ENCODE measurements at places on chromosomes 7 and 10. TPM values are rescaled to one million over a fixed set of nuclear protein-coding genes. Genes with fewer than 3 reads are reported as not detected.

The SPDYE8 gene
- total RNA-seq: not detected

The RBP4 gene
- total RNA-seq: 0.36 TPM

The RBP3 gene
- total RNA-seq: not detected

The CNPY1 gene
- not detected for total RNA-seq

The VTI1A gene
- total RNA-seq: 33.5 TPM

The CREB5 gene
- 25.4 TPM for total RNA-seq

The GRK5 gene
- total RNA-seq: 6.8 TPM

The TMEM178B gene
- 3.9 TPM for total RNA-seq

The GPR37 gene
- total RNA-seq: 9.8 TPM

- peak; percentile 15 for DNase-seq
Measured at GRCh38 chr7:3106361-3106826, 62.7 kb upstream of the CARD11 start.

DNA sequence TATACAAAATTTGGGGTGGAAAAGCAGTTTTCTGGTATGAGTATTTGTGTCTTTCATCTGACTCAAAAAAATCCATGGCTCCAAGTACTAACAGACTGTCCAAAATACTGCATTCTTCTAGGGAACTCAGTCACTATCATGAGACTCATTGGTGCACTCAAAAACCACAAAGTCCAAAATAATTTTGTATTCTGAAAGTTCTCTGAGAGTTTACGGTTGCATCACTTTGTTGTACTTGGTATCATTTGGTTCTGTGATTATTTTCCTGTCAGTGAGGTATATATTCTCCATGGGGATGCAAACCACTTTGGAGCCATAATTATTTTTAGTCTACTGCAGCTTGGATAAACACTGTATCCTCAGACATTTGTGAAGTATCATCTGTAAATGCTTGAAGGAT lies 28.0 kb upstream of the CABCOCO1 start:
- peak; percentile 79 for DNase-seq

GRCh38 chr7:151245360-151246101 lies 3.0 kb downstream of the SMARCD3 start:
- DNase-seq: no peak

- no peak for DNase-seq
Measured at GRCh38 chr10:113474752-113475151, 78.1 kb upstream of the HABP2 start.

DNA sequence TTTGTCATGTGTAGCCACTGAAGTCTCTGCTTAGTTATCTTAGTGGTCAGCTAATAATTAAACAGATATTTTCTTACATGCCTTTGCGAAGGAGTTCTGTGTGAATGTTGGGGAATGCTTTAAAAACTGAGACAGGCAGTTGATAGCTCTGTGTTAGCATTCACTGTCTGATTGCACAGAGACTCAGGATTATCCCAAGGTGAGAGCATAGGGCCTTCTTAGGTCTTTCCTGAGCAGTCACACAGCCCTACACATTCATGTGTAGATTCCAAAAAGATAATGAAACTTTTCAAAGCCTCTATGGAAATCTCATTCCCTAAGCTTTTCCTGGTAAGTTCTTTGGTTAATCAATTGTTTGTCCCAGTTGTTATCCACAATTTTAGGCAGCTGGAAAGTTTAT lies 67.7 kb downstream of the CASD1 start:
- no peak for DNase-seq

DNA sequence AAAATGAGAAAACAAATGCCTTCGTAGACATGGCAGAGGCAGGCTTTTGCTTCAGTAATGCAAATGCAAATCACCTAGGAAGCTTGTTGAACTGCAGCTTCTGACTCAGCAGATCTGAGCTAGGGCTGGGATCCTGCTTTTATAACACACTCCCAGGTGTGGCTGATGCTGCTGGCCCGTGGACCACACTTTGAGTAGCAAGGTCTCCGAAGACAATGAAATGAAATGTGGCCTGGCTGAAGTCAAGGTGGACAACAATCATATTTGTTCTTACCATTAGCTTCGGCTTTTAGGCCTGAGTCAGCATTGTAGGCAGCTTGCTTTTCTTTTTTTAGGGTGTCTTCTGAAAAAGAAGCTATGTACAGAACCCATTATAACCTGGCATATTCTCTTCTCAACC lies 26.3 kb downstream of the COL17A1 start:
- DNase-seq: no peak

DNA sequence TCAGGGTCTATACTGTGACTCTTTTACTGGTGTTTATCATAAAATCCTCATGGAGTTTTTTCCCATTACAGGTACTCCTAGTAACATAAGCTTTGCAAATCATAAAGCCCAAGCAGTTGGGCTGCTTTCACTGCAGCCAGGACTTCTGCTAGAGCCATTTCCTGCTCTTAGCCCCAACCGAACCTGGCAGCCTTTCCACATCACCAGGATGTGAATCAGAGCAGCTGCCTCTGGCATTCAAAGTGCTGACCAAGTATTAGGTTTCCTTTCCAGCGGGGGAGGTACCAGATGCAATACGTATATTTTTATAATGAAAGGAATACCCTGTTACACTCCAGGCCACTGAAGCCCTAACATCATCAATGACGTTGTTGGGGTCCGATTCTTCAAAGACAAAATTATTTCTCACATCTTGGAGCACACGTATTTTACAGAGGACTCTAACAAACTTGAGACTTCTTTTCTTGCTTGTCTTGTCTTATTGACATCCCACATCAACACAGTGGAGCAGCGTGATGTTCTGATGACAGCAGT lies 3.6 kb upstream of the HTR5A start:
- DNase-seq: peak; percentile 52

DNA sequence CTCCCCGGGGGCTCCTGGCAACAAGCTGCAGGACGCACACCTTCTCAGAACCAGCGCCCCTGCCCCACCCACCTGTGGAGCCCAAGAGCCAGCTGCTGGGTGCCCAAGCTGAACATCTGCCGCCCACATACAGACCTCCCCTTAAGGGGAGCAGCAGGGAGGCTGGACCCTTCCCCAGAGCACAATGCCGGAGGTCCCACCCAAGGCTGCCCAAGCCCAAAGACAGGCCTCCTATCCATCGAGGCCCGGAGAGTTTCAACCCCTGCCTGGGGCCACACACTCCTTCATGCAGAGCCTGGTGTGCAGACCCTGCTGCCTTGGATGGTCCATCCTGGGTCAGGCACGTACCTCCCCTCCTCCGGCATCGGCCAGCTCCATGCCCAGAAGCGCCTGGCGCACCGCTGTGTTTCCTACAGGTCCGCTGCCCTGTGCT lies 48.7 kb downstream of the VIPR2 start:
- DNase-seq: no peak

- DNase-seq: no peak
Measured at GRCh38 chr10:76456197-76456596, 1024.8 kb downstream of the LRMDA start.

GRCh38 chr10:124700293-124701037 lies 43.7 kb downstream of the FAM53B start:
- no peak for DNase-seq

GRCh38 chr10:80173466-80173865 lies 31.9 kb downstream of the ANXA11 start:
- no peak for DNase-seq

- DNase-seq: no peak
Measured at GRCh38 chr10:128956149-128956548, 510.9 kb upstream of the MGMT start.

GRCh38 chr7:95472581-95473161 lies 13.1 kb upstream of the ASB4 start:
- DNase-seq: peak; percentile 63

DNA sequence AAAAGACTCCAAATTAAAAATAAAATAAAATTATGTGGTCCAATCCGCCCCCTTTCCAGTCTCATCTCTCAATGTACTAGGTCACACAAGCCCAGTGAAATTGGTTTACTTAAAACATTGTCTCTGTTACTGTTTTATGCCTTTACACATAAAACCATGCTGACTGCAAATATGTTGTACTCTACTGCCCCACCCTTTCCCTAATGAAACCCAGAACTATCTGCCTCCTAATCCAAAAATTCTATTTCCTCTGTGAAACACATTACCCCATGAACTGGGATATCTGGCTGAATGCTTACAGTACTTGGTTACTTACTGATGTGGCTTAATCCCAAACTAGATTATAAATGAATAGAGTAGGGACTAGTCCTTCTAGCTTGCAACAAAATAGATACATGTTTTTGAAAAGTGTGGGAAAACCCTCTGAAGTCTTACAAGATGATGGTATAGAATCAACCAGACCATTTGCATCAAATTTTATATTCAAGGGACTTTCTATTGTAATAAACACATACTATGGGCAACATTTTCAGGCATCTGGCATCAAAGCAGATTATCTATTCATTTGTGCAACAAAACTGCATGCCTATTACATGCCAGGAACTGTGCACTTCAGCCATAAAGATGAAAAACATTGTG lies 10.0 kb upstream of the KMT2E start:
- no peak for DNase-seq

GRCh38 chr10:47018026-47018735 lies 107.0 kb downstream of the PTPN20 start:
- DNase-seq: no peak

DNA sequence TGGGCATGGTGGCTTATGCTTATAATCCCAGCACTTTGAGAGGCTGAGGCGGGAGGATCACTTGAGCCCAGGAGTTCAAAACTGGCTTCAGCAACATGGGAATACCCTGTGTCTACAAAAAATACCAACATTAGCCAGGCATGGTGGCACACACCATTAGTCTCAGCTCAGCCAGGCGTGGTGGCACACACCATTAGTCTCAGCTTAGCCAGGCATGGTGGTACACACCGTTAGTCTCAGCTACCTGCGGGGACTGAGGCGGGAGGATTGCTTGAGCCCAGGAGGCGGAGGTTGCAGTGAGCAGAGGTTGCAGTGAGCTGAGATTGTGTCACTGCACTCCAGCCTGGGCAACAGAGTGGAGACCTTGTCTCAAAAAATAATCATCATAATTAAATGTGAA lies 9.0 kb downstream of the LRRC27 start:
- no peak for DNase-seq

DNA sequence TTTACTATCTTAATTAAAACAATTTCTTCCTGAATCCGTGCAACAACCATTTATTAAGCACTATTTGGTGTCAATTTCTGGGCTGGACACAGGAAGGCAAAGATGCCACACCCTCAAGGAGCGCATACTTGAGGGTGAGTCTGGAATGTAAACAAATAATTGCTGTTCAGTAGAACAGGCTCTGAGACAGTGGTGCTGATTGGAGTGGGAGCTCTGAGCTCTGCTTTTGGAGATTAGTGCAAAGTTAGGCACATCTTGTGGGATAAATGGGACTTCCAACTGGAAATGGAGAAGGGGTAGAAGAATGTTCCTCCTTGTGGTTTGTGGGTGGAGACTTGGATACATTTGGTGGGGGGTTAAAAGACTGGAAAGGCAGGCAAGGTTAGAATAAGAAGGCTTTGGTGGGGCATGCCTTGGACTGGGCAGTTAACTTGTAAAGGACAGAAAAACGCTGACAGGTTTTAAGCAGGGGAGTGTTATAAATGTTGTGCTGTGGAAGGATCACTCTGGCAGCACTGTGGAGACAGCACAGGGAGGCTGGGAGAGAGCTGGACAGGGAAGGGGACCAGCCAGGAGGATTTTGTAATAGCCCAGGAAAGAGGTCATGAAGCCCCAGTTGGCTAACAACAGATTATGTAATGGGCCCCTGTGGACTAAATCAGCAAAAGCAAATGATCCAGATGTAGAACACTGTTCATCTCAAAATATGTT lies 80.7 kb downstream of the ZNF365 start:
- DNase-seq: peak; percentile 91

DNA sequence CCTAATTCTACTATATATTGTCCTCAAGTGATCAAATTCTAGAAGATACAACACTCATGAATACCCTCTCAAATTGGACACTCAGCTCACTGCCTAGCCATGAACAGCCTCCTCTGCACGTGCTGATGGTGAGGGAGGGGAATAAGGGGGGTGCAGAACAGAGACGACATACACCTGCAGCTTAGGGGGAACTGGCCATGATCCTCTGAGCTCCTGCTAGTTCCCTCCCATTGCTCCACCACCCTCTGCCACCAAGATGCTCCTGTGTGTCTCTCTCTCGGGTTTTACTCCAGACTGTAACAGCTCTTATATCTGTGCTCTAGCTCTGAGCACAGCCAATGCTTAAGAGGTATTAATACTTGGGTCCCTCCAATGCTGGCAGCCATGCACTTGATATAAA lies 70.7 kb downstream of the VOPP1 start:
- DNase-seq: no peak

All from astrocyte (in vitro differentiated cells and primary cell).